ENCODE measurements at places on chromosomes 16 and 17. TPM values are rescaled to one million over a fixed set of nuclear protein-coding genes. Genes with fewer than 3 reads are reported as not detected.

SLC5A11 gene
- total RNA-seq: 0.18 TPM

- DNase-seq: peak; percentile 27
These were observed 70.3 kb downstream of the SDR42E1 start for GRCh38 chr16:81940781-81941560.

GPRC5C gene
- 9.4 TPM for total RNA-seq

DNA sequence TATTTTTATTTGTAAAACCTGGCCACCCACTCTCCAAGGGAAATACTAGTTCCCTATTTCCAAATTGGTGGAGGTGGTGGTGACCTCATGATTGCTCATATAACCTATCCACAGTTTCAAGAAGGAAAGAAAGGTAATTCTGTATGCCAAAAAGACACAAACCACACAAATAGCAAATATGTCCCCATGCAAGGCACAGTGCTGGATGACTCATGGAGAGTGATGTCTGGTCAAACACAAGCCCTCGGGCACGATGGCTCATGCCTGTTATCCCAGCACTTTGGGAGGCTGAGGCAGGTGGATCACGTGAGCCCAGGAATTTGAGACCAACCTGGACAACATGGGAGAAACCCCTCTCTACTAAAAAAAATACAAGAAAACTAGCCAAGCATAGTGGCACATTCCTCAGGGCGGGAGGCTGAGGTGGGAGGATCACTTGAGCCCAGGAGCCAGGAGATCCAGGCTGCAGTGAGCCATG is 64.2 kb downstream of the GNA13 start:
- DNase-seq: no peak

- no peak for DNase-seq
These were observed 38.4 kb upstream of the ARL4D start for GRCh38 chr17:43360376-43360738.

DNA sequence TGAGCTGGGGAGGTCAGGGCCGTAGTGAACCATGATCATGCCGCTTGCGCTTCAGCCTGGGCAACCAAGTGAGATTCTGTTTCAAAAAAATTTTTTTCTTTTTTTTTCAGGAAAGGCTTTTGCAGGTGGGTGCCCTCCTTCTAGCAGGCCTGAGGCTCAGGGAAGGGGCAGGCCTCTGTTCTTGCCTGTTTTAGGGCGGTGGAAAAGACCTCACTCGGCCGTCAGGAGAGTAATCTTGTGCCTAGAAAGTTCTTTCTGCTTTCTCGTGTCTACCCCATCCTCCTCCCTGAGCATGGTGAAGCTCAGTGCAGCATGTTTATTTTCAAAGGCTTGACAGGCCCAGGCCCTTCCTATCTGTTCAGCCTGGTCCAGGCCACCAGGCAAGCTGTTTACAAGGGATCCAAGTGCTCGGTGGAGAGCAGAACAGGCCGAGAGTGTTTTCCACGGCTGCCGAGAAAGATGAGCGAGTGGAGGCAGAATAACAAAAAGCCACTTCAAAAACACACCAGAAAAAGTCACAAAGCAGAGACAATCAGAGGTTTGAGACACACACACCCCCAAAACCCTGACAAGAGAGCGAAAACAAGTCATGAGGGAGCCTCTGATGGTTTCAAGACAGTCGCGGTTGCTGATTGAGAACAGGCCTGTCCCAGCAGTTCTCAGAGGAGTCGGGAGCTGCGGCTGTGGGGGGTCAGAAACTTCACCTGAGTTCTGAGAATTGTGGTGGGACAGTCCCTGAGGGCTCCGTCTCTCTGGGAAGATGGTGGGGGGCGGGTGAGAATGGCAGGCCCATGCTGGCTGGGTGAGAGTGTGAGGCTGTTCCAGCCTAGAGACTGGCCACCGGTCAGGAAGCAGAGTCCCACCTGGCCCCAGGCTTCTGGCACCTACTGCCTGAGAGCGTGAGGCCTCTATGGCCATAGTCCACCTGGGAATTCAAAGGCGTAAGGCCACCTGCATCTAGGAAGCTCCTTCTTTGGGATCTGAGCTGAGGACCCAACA is 37.5 kb upstream of the CCR7 start:
- no peak for DNase-seq

GRCh38 chr17:71392715-71393567 is 727.9 kb upstream of the SOX9 start:
- DNase-seq: no peak

DNA sequence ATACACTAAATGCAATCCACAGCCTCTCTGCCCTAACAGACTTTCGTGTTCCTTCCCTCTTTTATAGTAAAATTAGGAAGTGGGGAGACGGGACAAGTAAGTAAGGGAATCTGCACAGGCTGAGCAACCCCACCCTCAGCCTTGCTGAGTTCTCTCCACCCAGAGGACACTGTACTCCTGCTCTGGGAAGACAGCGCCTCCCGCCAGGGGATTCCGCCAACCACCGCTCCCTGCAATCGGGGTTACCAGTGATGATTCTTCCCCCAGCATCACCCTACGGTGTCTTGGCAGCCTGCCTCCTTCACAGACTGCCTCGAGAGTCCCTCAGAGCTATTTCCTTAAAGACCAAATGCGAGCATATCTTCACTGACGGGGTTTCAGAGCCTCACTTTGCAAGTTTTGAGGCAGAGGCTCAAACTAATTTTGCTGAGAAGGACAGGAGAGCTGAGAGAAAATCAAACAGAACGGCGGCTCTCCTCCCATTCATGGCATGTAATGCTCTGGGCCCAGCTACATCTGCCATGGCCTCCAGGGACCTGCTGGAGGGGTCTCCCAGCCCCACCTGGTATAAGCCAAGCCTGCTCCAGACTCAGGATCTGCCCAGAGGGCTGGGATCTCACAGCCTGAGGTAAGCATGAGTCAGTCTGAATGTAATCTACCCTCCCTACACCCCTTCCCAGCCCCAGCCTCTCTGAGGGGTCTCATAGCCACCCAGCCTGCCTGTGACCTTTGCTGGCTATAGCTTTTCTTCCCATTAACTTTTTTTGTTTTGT is 22.7 kb upstream of the ASGR2 start:
- no peak for DNase-seq

- DNase-seq: no peak
These were observed 398.7 kb downstream of the SNX29 start for GRCh38 chr16:12375046-12375740.

DNA sequence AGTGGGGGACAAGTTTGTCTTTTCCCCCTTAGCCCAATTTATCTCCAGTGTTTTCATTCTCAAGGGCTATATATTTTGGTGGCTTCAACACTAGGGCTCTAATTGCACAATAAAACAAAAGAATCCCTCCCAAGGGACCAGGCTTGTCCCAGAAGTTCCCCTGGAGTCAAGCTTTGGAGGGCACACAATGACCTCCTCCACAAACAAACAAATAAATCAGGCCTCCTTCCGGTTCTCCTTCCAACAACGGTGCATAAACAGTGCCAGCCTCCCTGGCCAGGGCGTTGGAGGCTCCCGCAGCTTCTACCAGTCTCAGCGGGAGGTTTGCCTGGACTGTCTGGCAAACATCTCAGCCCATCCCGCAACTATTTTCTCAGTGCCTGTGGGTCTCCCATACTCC is 188.0 kb upstream of the FOXF1 start:
- no peak for DNase-seq

DNA sequence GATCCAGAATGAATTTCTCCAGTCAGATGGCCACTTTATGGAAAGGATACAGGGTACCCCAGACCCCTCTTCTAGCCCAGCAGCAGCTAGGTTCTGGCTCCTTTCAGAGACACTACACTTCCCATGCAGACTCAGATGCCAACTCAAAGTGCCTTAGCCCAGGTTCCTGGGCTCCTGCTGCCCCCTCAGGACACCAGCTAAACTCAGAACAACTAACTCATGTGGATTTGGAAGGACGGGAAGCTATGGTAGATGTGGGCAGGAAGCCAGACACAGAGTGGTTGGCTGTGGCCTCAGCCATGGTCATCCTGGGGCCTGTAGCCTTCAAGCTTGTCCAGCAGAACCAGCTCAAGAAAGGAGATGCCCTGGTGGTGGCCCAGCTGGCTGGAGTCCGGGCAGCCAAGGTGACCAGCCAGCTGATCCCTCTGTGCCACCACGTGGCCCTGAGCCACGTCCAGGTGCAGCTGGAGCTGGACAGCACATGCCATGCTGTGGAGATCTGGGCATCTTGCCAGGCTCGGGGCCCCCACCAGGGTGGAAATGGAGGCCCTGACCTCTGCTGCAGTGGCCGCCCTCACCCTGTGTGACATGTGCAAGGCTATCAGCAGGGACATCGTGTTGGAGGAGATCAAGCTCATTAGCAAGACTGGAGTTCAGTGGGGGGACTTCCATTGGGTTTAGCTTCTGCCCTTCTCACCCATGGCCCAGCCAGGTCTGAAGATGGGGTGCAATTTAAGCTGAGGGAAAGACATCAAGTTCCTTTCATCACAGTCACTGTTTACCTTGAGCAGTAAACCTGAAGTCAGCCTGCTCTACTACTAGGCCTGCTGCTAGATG is 111.8 kb downstream of the N4BP1 start:
- DNase-seq: no peak

DNA sequence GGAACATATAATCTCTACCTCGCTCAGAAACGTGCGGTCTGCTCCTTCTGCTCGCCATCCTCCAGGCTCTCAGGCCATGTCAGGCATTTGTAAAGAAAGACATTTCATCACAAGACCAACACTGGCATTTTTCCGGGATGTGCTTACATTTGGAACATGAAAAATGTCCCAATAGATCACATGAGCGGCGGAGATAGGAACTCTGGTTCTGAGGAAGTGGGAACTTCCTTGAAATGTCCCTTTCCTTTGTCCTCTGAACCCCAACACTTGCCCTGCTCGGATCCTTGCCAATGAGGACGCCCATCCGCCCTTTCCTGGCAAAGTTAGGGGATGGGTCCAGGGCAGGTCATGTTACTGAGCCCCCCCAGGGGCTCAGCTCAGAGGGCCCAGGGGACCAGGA is 130.5 kb downstream of the MAF start:
- no peak for DNase-seq

- DNase-seq: peak; percentile 27
These were observed 171.8 kb downstream of the WSCD1 start for GRCh38 chr17:6241996-6242395.

DNA sequence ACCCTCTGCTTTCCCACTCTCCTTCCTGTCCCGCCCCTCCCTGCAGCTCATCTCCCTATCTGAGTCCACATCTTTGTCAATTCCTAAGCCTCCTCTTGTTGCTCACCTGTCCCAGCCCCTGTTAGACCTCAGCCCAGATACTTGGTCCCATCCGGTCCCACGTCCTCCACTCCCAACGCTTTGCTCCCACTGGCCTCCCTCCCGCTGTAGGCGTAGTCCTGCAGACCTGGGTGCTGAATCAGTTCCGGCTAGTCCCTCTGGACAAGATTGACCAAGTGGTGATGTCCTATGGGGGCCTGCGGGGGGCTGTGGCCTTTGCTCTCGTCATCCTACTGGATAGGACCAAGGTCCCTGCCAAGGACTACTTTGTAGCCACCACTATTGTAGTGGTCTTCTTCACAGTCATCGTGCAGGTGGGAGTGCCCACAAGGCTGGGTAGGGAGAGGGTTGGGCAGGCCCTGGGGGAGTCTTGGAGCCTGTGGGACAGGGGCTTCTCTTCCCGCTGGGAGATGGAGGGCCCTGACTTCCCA is 8.0 kb downstream of the SLC9A5 start:
- DNase-seq: no peak

HOXB1 gene
- total RNA-seq: not detected

DNA sequence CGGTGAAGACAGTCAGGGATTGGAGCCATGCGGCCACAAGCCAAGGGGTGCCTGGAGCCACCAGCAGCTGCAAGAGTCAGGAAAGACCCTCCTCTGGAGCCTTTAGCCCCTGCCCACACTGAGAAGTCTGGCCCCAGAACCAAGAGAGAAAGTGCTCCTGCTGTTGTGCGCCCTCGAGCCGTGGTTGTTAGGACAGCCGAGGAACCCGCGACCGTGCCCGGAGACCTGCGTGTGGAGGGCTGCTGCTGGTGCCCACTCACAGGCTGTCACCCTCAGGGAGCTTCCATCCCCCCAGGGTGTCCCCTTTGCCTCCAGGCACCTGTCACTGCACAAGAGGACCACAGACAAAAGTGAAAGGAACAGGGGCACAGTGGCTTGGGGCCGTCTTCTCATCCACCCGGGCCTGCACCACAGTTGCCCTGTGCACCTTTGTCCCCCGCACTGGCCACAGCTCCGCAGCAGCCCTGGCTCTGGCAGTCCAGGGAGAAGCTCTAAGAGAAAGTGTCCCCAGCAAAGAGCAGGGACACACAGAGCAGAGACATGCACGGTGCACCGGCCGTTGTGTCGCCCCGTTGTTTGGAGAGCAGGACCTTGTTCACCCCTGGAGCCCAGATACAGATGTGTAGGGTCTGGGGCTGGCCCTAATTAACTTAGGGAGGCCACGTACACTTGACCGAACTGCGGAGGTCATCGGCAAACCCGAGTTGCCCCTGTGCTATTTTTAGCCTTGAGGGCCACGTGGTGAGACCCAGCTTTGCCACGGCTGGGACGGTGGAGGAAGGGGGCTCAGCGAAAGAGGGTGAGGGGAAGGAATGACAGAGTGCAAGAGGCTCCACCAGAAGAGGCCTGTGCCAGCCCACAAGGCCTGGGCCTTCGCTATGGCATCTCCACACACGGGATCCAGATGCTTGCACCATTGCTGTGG is 329.2 kb downstream of the C16orf95 start:
- DNase-seq: no peak

DNA sequence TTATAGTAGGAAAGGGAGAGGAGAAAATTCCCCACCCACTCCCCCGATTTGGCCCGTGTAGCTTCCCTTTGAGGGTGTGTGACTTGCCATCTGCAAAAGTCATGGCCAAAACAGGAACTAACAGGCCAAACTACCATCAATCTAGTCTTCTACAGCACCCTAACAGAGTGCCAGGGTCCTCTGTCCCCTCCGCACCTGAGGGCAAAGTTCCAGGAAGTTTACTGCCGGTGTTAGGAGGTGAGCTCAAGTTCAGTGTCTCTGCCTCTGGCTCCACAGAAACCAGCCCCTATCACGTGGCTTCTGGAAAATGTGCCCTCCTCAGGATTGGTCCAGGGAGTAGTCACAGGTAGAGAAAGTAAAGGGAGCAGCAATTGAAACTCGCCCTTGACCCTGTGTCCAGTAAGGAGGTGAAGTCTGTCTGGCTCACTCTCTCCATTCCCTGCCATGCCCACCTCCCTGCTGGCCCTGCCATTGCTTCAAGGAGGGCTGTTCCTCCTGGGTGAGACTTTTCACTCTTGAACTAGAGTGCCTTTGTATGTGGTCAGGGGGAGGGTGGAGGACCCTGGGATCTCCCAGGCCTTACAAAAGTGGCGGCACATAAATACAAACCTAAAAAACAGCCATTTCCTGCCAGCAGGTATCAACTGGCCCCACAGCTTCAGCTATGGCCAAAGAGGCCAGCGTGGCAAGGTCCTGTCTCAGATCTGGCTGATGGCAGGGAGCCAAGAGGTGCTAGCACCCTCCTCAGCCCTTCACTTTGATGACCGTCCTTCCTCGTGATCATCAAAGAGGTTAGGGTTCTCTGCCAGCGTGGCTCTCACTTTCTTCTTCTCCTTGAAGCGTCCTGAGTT is 5.3 kb downstream of the PRR15L start:
- no peak for DNase-seq

SLC35G6 gene
- not detected for total RNA-seq

BCO1 gene
- not detected for total RNA-seq

GRCh38 chr17:3026856-3027751 is 36.3 kb downstream of the OR1D5 start:
- DNase-seq: no peak

- DNase-seq: no peak
These were observed 241.0 kb downstream of the GSG1L start for GRCh38 chr16:27822529-27822928.
